Stimulated activated CD4-positive, alpha-beta T cell treated with anti-CD3 and anti-CD28 coated beads, Interleukin-4, amount 100 ng/mL, for 4 hours (primary cell): ENCODE measurements at places on chromosomes 5 and 9.

DNA sequence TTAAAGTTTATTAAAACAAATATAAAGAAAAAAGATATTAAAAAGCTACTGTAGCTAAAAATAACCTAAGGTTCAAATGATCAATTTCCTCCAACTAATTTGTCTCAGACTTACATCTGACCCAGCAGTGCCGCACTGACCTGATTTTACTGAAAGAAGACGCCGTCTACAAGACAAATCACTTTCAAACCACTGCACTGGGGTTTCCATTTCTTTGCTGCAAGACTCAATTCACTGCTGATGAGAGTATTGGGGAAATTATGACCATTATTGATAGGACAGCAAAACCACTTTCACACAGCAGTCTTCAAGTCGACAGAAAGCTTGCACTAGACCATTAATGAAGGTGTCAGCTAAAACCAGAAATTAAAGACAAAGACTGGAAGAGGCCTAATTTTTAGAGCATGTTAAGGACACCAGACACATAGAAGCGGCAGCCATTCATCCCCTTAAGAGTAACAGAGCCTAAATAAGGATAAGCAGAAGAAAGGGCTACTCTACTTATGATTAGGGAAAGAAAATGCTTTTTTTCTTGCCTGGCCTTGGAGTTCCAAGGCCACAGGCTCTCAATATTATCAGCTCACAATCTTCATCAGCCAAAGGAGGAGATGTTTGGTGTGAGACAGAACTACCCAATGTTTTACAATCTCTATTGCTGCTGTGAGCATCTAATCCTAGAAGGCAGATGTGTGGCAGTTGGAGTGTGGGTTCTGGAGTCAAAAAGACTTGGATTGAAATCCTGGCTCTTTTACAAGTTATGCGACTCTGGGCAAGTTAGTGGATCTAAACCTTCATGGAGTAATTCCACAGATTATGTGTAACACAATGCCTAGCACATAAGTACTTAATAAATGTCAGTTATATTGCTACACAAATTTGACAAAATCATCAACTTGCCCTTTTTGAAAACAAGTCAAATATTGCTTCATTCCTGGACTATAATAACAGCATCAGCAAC is 190.7 kb downstream of the MAPKAP1 start:
- no peak for DNase-seq

GRCh38 chr5:65986050-65986451 is 59.7 kb downstream of the ERBIN start:
- DNase-seq: no peak

DNA sequence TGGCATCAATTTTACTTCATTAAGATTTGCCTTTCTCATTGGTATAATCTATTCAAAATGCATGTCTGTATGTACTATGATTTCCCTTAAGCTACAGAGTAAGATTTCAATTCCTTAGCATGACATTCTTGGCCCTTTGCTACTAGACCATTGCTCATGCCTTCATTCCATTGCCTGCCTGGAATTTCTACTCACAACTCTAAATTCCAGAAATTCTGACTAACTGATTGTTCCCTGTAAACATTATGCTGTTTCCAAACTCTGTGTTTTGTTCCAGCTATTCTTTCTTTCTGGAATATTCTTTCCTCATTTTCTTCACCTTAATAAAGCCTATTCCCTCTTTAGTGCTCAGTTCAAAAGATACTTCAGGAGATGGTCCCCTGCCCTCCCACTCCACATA is 568.8 kb upstream of the SEMA6A start:
- no peak for DNase-seq

DNA sequence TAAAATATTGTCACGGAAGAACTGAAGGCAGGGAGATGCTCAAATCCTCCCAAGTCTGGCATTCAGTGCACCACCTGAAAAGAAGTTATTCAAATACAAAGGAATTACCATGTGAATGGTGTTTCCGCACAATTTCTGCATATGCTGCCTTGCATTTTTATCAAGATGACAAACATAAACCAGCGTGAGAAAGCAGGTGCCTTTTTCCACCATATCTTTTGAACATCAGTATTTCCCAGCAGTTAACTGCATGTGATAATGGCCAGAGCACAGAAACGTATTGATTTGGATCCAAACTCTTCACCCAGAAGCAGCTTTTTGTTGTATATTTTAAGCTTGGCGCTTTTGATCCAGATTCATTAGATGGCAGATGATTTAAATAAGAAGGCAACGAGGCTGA is 808.0 kb downstream of the TLE1 start:
- DNase-seq: no peak

DNA sequence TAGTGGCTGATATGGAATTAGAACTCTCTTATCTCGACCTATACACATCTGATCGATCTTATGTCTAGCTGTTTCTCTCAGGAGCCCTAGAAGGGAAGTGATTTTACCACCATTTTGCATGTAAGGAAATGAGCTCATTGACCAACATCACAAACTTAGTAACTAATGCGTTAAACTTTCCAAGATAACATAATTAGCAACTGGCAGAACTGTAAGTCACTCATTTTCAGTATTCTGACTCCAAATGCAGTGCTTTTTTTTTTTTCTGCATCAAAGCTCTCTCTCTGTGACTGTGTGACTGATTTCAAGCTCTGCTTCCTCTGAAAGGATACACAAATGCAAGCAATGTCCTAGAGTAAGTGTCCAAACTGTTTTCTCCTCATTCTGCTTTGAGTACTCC is 68.1 kb upstream of the FBXL7 start:
- DNase-seq: no peak

GRCh38 chr9:36247356-36247755 is 10.9 kb downstream of the GNE start:
- no peak for DNase-seq

- no peak for DNase-seq
Measured at GRCh38 chr5:107567901-107568671, 102.7 kb downstream of the EFNA5 start.

DNA sequence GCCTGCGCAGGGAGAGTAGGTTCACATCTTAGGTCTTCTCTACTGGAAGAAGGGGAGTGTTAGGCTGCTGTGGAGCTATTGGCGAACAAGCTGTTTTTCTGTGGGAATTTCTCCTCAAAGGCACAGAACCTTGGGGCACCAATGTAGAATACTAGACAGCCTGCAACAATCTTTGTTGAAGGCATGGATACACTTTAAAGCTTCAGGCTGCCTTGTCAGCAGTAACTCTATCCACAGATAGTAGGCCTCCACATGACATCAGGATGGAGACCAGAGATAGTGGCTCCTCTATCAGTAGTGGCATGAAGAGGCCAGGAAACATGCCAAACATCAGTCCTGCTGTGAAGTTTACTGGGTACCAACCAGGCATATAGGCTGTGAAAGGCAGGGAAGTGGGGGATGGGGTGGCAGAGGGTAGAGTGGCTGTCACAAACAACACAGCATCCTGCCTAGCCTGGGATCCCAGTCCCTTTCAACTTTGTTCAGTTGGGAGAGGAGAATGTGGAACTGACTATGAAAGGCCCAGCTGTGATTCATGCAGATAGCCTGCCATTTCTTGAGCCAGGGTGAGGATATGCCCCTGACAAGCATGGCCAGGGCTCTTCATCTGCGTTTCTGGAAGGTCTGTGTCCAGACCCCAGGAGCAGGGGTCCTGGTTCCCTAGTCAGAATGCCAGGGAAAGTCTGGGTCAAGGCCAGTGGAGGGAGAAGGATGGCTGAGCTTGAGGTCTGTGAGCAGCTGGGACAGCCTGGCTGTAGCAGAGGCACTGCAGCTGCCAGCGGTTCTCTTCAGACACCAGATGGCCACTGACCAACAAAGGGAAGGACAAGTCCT is 1.0 kb upstream of the HK3 start:
- DNase-seq: no peak

- DNase-seq: no peak
Measured at GRCh38 chr9:119771341-119771740, 402.1 kb upstream of the BRINP1 start.

DNA sequence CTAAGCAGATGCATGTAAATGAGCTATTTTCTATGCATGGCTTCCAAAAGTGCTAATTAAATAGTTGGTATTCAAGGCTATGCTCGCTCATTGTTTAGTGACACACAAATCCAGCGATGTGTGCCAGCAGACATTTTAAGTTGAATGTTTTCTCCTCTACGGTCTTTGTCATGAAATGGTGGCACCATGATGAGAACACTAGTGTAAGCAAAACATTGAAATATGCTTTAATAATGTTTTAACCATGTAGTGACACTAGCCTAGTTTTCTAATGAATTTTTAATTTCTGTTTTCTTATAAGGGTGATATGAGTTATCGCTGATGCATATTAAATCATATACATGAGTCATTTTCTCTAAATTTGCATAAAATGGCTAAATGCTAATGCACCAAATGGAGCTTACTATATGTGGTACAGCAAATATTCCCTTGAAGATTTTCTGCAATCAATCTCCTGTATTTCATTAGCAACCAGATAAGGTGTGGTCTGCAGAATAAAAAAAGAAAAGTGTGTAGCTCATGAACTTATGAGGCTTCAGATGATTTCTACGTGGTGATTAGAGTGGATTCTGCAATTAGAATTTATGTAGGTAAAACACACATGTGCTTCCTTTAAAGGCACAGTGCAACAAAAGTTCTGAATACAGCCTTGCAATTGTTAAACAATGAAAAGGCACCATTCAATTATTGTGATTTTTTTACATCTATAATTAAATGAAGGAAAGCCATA is 226.6 kb downstream of the MEF2C start:
- DNase-seq: no peak

DNA sequence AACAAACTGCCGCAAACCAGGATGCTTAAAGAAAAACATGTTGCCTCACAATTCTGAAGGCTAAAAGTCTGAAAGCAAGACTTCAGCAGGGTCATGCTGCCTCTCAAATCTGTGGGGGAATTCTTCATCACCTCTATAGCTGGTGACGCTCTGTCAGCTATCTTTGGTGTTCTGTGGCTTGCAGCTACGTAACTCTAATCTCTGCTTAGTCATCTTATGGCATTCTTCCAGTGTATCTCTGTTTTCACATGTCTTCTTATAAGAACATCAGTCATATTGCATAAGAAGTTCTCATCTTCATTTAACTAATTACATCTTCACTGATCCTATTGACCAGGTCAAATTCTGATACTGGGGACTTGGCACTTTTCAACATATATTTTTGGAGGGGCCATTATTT is 243.0 kb downstream of the CDH10 start:
- DNase-seq: no peak

DNA sequence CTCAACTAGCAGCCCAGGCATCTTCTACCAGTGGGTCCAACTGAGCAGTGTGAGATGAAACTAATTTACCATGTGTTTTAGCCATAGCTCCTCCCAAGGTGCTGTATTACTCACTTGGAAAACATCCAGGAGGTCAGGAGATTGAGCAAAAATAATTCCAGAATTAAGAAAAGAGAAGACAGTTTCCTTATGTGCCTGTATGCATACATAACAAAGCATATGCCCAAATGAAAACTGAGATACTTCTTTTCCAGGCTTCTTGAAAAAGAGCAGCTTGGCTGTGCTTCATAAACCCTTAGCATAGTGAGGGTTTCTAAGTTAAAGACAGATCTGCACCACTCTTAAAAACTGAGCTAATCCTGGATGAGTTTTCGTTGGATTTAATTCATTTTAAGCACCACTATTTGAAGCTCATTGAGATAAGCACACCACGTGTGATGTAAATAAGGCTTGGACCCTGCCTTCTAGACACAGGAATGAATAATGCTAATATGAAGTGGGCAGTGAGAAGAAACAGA is 119.4 kb downstream of the ADAMTS12 start:
- no peak for DNase-seq

- no peak for DNase-seq
Measured at GRCh38 chr5:32304622-32305021, 8.1 kb downstream of the MTMR12 start.

- no peak for DNase-seq
Measured at GRCh38 chr5:65588694-65589093, 25.6 kb downstream of the PPWD1 start.

GRCh38 chr9:77541600-77541999 is 106.5 kb downstream of the GNA14 start:
- DNase-seq: no peak

DNA sequence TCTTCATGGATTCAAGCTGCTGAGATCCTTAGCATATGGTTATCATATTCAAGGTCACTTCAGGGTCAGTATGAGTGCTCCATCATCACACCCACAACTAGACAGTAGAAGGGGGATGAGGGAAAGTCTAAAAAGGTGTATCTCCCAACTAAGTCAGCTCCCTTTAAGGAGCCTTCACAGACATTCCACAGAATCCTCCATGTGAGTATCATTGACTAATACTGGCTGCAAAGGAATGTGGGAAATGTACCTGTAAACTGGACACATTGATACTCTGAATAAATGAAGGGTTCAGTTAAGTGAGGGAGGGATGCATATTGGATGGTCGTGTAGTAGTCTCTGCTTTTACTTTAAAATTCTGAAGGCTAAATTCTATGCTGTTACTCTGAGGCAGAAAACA is 330.7 kb downstream of the LRRC70 start:
- DNase-seq: no peak

GRCh38 chr9:134375430-134376385 is 49.5 kb downstream of the RXRA start:
- DNase-seq: no peak

DNA sequence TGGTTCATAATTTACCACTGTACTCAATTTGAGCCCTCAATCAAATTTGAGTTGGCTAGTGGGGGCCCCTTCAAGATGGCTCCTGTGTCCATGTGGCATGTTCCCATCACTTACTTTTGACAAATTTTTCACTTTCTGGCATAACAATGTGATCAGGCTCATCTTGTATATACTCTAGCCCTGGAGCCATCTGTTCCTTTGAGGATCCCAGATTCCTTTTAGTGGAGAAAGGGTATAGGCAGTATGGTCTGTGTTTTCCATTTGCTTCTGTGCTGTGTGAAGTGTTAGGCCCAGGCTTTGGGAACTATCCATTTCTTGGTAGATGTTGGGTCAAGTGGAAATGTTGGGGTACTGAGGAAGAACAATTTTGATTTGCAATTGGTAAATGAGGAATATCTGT is 45.7 kb downstream of the SH3GL2 start:
- no peak for DNase-seq

- no peak for DNase-seq
Measured at GRCh38 chr9:135447126-135447525, 32.5 kb upstream of the PPP1R26 start.

DNA sequence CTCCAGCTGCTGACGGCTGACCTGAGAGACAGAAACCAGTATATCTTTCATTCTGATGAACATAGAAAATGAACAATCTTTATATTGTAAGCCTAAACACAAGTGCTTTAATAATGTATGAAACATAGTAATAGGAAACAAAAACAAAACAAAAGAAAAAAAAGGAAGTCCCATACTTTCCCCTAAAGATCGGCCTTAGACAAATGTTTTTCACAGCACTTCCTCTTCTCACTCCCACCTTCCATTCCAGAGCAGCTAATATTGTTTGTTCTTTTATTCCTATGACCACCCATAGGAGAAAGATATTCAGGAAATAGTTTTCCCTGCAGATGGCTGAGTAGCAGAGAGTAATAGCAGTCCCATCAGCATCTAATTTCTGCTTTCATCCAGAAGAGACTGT is 194.4 kb upstream of the SLC27A6 start:
- no peak for DNase-seq
